ENCODE measurements at places on chromosomes 6 and 20.

DNA sequence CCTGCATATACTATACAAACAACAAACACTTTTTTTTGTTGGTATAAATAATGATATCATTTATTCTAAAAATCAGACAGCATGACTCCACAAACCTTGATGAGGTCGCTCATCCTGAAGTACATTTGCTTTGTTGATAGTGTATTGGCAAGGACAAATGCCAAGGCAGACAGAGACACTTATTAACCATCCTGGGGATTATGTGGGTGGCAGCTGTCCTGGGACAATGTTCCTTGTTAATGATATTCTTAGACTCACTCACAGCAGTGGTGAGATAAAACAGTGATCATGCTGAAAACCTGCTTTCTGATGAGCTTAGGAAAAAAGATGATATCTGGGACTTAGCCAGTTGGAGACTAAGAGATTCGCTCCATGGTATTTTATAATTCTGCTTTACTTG lies 85.4 kb upstream of the OGFRL1 start:
- no peak for DNase-seq

- DNase-seq: no peak
Measured at GRCh38 chr6:63295553-63296194, 24.1 kb downstream of the LGSN start.

DNA sequence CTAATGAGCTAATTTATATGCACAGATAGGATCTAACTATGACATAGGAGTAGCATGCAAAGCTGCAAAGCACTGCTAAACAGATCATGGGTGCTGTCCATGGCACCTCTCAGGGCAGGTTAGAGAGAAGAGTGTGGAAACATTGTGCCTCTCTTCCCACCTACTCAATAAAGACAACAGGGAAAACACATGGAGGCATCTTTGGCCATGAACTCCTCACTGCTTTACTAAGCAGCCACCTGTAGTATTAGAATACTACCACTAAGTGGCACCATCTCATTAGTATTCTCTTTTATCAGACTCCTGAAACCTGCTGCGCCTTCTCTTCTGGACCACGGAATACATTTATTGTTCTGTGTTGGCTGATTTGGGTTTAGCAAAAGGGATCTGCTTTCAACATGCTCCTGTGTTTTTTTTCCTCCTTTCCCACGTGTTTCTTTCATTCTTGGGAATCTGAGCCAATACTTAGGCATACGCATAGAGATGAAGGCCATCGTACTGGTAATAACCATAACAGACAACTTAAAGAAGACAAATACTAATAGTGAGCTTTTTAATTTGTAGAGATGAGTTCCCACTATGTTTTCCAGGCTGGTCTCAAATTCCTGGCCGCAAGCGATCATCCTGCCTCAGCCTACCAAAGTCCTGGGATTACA lies 9.4 kb upstream of the HDDC2 start:
- peak; percentile 53 for DNase-seq

GRCh38 chr20:32667027-32667426 lies 6.7 kb downstream of the C20orf203 start:
- DNase-seq: no peak

- DNase-seq: no peak
Measured at GRCh38 chr6:22651731-22652130, 82.4 kb downstream of the HDGFL1 start.

DNA sequence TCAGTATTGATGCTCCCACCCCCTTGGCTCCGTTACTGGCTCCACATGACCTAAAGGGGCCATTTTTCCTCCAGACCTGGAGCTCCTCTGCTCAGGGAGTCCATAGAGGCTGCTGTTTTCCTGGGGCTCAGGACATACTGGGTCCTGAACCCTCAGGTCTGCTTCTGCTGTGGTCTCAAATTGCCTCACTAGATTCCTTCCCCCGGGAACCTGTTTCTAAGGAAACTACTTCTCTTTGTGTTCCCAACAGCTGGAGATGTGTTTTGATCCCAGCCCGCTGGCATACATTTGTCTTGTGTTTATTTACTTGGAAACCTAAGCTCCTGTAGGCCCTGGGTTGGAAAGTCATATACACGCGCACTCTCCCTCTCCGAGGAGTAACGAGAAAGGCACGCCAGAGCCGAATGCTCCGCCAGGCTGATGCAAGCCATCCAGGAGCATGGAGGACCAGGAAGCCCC lies 222.8 kb downstream of the UST start:
- peak; percentile 70 for DNase-seq

GRCh38 chr6:142361345-142361744 lies 59.5 kb downstream of the ADGRG6 start:
- DNase-seq: no peak

DNA sequence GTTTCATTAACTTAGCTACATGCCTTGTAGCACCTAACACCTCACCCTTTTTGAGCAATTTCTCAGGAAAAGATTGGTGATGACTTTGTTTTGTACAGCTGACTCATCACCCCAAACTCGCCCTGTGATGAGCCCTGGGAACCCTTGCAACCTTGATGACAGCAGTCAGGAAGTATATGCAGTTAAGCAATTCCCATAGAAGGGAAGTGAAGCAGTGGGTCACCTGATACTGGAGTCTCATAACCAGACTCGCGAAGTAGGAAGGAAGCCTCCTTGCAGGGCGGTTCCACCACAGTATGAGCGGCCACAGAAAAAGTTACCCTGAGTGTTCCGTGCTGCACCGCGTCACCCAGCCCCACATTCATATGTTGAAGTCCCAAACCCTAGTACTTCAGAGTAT lies 82.0 kb upstream of the EDN1 start:
- peak; percentile 71 for DNase-seq

DNA sequence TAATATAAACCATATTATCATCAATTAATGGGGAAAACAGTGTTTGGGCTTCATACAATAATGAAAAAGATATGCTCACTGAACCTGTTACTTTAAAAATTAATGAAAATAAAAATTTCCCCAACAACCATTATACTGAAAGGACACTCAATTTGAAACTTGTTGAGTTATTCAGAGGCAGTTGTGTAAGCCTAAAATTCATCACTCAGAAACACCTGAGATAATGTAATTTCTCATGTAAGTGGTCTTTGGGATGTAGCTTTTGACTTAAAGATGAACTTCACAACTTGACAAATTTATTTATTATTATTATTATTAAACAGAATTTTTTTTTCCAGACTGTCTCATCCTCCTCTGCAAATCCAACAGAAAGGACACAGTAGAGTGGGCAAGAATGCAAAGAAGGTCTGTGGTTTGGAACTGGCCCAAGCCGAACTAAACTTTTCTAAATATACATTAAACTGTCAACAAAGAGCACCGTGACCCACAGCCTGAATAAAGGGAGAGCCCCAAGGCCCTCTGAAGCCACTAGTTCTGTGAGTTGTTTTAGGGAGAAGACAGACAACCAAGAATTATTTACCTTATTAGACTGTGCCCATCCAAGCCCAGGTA lies 32.2 kb upstream of the HEY2 start:
- peak; percentile 14 for DNase-seq

DNA sequence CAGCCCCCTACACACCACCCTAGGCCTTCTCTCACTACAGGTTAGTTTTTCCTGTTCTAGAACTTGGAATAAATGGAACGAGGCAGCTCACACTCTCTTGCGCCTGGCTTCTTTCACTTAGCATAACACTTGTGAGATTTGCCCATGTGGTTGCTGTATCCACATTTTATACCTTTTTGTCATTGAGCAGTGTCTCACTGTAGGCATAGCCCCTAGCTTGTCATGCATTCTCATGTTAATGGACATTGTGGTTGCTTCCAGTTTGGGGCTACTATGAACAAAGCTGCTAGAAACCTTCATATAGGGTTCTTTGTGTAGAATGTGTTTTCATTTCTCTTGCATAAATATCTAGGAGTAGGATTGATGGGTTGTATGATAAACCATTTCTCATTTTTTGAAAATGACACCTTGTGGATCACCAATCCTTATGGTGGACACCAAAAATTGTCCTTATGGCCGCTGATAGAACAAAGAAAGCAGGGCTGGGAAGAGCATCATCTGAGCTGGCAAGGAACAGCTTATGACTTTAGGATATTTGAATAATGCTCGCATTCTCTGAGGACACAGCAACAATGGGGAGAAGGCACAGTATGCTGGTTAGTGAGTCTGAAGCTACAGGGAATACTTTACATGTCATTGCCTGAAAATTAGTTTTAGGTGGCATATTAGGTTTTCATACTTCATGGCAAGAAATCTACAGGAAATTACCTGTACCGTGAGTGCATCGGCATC lies 9.8 kb upstream of the SLC22A23 start:
- DNase-seq: no peak

GRCh38 chr6:136551103-136551502 lies 881 bp upstream of the MAP7 start:
- no peak for DNase-seq

DNA sequence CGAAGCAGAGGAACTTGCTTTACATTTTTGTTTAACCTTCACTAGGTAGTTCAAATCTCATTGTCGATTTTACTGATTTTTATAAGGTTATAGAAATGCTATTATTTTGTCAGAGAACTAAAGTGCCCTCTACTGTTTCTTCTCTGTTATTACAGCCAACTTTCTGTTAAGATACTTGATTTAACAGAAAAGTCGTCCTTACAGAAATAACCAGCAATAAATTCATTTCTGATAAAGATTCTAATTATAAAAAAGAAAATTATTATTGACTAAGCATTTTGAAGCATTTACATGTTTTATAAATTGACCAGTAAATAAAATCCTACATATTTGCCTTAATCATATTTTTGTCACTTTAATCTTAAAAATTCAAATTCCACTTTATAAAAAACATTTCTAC lies 60.8 kb downstream of the OGFRL1 start:
- DNase-seq: peak; percentile 38

DNA sequence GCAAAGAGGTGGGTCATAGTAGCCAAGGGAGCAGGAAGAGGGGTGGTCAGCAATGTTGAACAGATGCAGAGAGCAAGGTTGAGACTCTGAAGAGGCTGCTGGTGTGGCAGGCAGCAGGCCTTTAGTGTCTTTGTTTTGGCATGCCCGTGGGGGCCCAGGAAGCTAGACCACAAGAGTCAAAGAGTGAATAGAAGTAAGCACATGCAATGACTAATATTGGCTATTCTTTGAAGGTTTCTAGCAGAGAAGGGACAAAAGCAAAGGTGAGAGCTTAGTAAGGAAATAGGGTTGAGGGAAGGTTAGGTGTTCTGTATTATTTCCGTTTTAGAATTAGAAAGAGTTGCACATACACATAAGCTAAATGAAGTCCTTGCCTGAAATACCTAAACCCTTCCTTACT lies 18.8 kb downstream of the TDRD6 start:
- no peak for DNase-seq

- DNase-seq: no peak
Measured at GRCh38 chr6:168166627-168167026, 87.6 kb upstream of the FRMD1 start.

- DNase-seq: no peak
Measured at GRCh38 chr6:170292407-170293158, 1.7 kb upstream of the DLL1 start.

GRCh38 chr6:130841128-130841728 lies 14.0 kb downstream of the SMLR1 start:
- peak; percentile 15 for DNase-seq

- no peak for DNase-seq
Measured at GRCh38 chr6:31730631-31731086, 1.6 kb upstream of the DDAH2 start.

DNA sequence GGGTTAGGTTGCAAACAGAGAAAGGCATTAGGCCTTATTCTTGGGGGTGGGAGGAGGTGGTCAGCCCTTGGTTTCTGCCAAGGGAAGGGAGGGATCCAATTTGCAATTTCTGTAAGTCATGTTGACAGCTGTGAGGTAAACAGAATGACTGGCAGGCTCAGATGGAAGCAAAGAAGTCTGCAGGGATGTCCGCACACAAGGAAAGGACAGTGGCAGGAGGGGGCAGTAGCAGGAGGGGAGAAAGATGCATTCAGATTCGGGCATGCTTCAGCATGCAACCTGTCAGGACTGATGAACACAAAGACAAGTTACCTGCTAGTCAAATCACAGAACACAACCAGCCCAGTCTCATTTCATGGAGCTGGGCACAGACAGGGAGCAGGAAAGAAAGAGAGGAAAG lies 217.9 kb upstream of the FOXA2 start:
- no peak for DNase-seq

DNA sequence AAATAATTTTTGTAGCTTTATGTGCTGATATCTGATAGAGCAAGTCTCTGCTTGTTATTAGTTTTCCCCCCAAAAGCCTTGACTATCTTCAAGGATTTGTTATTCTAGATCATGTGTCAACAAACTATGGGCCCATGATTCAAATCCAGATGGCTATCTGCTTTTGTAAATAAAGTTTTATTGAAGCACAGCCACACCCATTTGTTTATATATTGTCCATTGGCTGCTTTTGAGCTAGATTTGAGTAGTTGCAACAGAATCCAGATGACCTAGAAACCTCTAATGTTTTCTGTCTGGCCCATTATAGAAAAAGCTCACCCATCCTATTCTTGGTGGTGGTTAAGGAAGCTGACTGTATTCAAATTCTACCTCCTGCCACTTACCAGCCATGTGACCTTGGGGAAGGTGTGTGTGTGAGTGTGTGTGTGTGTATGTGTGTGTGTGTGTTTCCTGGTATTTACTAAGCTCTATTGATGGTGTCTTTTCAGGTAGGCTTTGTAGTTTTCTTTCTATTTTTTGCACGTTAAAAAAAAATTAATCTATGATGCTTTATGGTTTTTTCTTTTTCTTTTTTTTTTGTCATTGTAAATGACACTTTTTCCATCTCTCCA lies 1.3 kb upstream of the GTSF1L start:
- no peak for DNase-seq

DNA sequence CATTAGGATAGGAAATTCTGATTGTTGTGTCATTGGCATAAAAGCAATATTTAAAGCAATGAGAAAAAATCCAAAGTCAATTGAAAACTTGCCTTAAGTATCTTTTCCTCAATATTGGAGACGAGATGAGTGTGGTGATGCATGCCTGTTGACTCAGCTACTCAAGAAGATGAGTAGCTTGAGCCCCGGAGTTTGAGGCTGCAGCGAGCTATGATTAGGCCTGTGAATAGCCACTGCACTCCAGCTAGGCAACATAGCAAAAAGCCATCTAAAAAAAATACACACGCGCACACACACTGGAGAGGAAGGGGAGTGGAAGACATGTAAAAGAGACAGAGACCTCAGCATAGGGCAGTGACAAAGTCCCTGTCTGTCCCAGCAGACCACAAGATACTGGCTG lies 9.7 kb upstream of the MARCKS start:
- DNase-seq: peak; percentile 88

DNA sequence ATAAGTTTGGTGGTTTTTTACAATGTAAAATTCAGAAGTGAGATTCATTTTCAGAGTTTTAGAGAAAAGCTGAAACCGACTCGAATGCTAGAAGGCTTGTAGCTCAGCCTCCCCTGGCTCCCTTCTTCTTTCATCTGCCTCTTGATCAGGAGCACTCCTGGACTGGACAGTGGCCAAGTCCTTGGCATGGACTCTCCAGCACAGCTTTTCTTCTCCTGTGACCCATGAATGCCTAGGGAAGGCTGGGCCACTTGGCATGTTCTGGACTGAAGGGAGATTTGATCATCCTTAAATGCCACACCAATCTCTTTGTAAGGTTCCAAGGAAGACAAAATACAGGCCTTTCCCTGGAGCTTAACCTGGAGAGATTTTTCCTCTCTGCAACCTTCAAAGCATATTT lies 384.0 kb upstream of the SASH1 start:
- no peak for DNase-seq

Data from fibroblast of skin of right biceps (primary cell).